ENCODE measurements at places on chromosomes 5 and 9.

- no peak for DNase-seq
Observed at GRCh38 chr5:78741019-78741418, 92.4 kb upstream of the LHFPL2 start.

DNA sequence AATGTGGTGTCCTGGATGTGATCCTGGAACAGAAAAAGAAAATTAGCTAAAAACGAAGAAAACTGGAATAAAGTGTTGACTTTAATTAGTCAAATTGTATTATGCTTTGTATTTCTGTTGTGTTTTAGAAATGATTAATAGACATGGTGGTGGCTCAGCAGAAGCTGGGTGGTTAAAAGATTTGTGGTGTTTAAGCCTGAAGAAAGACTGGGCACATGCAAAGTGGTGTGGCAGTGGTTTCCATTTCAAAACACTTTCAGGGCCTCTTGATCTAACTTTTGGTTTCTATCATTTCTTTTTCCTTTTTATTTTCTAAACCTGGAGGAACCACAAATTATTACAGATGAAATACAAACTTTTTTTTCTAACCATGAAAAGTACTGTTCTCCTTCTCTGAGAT lies 44.1 kb downstream of the ADGRV1 start:
- DNase-seq, result no peak

GRCh38 chr5:153206361-153206760 lies 284.1 kb upstream of the GRIA1 start:
- no peak for DNase-seq

DNA sequence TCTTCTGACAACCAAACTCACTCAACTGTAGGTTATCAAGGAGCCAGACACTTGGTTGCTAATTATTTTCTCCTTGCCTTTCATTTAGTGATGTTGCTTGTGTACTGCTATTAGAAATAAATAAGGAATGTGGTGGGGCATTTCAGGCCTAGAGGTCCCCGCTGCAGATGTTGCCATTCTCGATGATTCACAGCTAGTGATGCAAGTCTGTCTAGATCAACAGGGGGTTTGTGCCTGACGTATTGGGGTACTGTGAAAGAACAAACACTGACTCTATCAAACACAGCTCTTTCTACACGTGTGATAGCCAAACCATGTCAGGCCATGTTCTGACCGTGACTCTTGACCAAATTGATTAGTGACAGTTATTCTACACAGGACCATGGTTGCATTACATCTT lies 144.7 kb downstream of the OSTF1 start:
- DNase-seq, result no peak

DNA sequence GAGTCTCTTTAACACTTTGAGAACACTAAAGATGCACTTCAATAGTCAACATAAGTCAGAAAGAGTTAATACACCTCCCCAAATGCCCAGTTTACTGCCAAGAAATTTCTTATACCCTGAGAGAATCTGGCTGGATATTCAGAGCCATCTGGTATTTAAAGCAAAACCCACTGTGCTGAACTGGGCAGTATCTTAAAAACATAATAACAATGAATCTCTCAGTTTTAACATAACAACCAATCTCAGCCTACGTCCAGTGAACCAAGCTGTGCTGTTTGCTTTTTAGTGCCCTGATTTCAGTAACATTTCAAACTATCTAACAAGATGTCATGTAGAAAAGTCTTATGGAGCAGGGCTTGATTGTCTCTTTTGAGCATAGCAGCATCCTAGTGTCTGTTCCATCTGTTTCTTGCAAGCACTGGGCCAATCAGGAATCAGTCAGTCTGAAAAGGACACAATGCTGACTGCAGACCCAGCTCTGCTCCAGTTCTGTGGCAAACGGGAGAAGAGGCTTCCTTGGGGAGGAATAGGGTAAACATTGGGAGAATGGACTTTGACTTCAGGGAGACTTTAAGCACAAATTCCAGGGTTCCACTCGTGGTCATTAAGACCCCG lies 43.6 kb upstream of the FAM81B start:
- no peak for DNase-seq

- no peak for DNase-seq
Observed at GRCh38 chr9:100206899-100207298, 107.9 kb downstream of the INVS start.

DNA sequence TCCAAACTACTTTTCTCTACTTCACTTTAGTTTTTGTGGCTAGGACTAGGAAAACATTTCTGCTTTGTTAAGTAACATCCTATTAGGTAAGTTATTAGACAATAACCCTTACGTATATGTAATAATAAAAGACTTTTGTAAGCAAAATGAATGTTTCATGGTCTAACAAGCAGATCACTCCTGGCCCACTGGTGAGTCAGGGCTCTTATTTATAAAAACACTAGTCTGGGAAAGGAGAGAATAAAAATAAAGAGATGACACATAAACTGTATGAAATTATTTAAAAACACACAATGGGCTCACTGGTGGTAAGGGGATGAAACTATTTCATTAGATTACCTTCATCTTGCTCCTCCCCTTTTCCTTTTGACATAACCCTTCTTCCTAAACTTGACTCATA lies 2212.2 kb upstream of the ACO1 start:
- no peak for DNase-seq

DNA sequence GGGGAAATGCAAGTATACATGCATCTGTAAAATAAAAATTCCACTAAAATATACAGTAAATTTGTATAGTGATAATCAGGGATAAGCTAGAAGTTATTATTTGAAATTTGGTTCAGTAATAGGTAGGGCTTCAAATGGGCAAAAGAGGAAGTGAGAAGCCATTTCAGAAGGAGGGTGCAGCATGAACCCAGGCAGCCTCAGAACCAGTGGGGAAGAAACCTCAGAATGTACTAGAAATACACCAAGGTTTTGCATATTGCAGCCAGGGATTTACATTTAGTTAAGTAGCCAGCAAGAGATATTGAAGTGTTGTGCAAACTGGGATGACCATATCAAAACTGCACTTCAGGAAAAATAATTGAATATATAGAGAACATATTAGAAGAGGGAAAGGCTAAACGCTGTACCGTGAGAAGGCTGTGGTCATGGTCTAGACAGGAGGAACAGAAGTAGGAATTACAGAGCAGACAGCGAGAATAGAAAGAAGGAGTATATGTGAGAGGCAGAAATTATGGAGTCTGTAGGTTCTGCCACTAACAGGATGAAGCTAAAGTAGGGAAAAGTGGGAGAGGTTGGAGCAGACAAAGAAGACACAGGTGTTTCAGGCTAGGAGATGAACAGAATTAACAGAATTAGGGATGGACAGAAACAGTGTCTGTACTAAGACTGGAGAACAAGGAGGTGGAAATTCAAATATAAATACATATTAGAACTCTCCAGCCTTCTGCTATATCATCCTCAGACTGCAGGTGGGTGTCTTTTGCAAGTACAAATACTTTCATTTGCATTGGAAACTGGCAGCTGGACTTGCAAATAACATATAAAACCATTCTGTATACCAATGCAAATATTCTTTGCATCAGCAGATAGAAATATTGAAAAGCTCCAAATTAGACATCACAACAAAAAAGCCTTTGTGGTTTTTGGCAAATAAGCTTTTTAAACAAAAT lies 335.6 kb downstream of the ZNF608 start:
- DNase-seq, result peak; percentile 52

DNA sequence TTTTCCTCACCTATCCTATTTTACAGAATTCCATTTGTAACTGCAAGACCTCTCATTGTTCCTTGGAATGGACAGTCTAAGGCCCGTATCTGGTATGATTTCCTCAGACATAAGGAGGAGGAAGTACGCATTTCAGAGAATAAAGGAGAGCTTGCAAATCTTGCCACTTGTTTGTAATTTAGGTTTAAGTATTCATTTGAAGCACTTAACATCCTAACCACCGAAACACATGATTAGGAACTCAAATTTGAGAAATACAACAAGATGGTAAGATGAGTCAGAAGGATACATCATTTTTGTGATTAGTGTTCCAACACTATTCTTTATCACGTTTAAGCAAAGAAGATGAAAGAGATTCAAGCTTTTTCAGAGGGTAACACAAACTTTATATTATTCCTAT lies 3.9 kb upstream of the ZCCHC9 start:
- DNase-seq, result no peak

DNA sequence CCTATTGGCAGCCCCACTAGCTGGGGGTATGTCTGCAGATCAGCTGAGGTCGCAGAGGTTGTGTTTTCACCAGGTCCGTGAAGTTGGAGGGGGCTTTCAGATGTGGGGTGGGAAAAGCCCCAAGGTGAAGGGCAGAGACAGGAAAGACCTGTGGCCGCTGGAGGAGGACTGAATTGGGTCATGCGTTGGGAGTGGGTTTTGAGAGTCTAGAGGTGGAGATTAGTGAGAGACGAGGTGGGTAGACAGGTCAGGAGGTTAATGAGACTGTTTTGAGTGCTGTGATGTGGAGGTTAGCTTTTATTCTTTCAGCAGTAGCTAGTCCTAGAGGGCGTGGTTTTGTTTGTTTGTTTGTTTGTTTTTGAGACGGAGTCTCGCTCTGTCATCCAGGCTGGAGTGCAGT lies 10.3 kb downstream of the SNX30 start:
- no peak for DNase-seq

DNA sequence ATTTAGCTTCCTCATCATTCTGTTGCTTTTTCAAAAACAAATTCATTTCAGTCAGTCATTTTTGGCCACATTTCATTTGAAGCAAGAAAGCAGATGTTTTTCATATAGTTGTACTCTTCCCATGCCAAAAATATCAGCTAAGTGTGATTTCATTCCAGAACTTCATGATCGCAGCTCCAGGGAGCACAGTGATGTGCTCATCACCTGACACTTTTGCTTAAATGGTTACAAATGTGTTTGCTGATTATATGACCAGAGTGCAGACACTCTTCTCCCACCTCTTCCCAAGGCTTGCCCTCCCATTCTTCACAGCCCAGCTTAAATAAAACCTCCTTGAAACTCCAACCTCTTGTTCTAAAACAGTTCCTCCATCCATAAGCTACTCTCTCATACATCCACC lies 32.6 kb downstream of the GABRB2 start:
- no peak for DNase-seq

GRCh38 chr5:40552981-40553380 lies 126.7 kb upstream of the PTGER4 start:
- DNase-seq, result no peak

- DNase-seq, result no peak
Observed at GRCh38 chr5:161572914-161573313, 26.4 kb upstream of the GABRB2 start.

- DNase-seq, result no peak
Observed at GRCh38 chr9:136051837-136052471, 43.1 kb downstream of the NACC2 start.

DNA sequence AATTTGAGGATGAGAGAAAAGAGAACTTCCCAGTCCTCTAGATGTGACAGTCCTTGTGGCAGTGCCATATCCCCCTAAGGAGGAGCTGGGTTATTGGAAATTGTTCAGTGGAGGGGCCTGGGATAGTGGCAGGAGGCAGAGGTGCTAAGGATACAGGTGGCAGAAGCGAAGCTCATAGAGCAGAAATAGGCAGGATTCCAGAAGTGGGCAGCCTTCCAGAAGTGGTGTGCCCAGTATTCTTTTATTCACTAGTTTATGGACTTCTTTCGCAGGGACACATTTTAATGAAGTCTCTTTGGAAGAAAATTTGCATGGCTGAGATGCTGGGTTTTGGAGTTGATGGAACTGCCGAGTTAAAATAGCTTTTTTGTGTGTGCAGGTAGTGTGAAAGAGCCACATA lies 6.8 kb downstream of the PIK3R1 start:
- no peak for DNase-seq

GRCh38 chr9:38380872-38381534 lies 11.5 kb upstream of the ALDH1B1 start:
- DNase-seq, result no peak

GRCh38 chr5:134525683-134526482 lies 413 bp downstream of the JADE2 start:
- DNase-seq, result peak; percentile 72

GRCh38 chr5:116409591-116410296 lies 164.9 kb downstream of the SEMA6A start:
- DNase-seq, result no peak

GRCh38 chr5:43335681-43336080 lies 22.5 kb upstream of the HMGCS1 start:
- no peak for DNase-seq

GRCh38 chr5:83167538-83167937 lies 90.2 kb downstream of the XRCC4 start:
- no peak for DNase-seq

DNA sequence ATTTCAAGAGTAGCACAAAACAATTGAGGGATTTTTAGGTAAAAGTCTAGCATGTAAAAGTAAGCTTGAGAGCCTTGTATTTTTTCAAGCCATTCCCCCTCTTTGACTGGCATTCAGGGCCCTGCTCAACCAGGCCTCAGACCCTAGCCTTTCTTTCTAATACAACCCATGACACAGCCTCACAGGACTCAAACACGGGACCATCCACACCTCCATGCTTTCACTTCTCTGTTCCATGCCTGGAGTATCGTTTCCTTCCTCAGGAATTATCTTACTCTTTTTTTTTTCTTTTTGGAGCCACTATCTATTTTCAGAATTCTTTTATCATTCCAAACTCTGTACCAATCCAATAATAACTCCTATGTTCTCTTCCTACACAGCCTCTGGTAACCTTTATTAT lies 560.2 kb upstream of the CLINT1 start:
- no peak for DNase-seq

DNA sequence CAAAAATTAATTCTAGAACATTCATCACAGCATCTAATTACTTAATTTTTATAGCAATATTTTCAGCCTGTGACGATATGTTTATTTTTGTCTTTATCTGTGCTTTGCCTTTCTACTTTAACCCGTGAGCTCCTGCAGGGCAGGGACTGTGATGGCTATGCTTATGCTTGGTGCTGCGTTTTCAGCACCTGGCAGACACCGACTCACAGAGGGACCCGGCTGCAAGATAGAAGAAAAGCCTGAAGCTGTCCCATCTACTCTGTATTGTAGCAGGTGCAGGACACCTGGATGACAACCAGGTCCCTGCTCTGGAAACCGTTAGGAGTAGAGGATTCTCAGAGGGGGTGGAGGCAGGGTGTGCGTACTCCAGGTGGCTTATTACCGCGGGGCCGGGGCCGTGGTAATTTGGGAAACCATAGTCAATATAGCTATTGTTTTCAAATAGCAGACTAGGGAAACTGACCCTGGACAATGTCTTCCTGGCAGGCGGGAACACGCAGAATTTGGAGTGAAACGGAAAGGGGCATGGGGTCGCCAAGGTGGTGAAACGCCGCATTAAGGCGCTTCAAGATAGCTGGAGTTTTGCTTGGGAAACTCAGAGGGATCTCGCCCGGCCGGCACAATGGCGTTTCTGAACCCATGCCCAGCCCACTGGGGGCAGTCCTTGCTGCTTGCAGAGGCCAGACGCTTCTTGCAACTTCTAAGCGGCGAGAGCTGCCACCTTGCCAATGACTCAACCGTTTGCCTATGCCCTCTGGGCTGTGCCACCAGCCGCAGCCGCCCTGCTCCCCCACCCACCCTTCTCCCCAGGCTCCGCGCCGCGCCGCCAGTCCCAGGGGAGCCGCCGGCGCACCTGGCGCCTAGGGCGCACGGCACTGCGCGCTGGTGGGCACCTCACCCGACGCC lies 140.1 kb upstream of the PALM2AKAP2 start:
- DNase-seq, result peak; percentile 47

GRCh38 chr5:171770153-171770552 lies 15.5 kb upstream of the SMIM23 start:
- DNase-seq, result no peak
